ENCODE measurements at places on chromosomes 3 and 15.
A peak's percentile ranks its signal among the peaks of the same experiment; 100 is the strongest.

DNA sequence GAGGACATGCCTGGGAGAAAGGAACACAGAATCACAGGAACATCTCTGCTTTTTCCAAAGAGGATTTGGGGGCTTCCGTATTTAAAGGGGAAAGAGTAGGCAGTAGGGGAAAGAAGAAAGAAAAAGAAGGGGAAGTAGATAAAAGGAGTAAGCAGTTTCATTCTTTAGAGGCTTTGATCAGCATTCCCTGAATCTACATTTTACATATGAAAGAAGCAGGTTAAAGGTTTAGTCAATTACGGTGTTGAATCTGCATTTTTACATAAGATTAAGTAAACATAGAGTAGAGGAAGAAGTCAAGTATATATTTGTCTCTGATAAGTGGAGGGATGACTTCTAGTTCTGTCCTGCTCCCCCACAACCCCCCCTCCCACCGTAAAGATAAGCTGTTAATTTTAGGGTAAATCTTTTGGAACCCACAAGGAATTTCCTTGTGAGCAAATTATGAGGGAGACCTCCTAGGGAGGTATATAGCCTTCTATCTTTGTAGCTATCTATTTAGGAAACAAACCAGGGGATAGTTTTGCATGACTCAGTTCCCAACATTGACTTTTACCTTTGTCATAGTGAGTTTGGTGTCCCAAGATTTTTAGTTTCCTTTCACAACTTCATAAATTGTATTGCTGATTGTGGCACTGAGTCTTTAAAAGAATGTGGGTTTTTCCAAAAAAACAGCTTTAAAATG, 8.7 kb upstream of the P2RY12 start:
- no peak for DNase-seq

GRCh38 chr3:22615790-22616189, 587.3 kb upstream of the UBE2E2 start:
- DNase-seq: no peak

GRCh38 chr15:70374096-70374495, 276.4 kb upstream of the TLE3 start:
- DNase-seq: no peak

DNA sequence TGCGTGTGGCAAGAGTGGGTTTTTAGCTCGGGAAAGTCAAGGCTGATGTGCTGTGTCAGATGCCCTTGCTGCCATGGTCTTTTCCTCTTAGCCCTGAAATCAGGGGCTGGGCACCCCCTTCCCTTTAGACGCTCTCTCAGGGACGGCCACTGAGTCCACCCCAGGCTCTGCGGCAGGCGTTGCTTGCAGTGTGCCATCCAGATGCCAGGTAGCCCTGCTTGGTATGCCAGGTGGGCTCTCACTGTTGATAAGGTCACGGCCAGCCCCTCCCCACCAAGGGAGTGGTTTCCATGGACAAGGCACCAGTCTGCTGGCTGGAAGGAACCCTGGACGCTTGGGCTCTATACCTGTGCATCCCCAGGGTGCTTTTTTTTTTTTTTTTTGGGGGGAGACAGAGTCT, 24.6 kb downstream of the FGD5 start:
- DNase-seq: no peak

DNA sequence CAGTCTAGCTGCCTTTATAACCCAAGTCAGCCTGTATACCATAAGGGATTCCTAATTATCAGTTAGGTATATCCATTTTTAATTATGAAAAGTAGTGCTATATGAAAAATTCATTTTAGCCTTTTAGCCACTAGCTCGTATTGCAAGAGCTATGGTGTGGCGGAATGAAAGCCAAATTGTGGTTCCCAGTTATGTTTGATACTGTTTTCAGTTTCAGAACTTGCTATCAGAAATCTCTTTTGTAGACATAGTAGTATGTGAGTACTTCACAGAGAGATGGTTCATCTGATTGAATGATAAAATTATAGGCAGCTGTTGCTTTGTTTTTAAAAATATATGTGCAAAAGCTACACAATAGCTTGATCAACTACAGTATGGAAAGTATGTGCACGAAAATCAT, 134.6 kb downstream of the SLC25A26 start:
- DNase-seq: no peak

- DNase-seq: no peak
Observed at GRCh38 chr15:68228971-68229385, 550 bp downstream of the CLN6 start.

GRCh38 chr3:99984139-99984538, 130.2 kb downstream of the FILIP1L start:
- DNase-seq: no peak

DNA sequence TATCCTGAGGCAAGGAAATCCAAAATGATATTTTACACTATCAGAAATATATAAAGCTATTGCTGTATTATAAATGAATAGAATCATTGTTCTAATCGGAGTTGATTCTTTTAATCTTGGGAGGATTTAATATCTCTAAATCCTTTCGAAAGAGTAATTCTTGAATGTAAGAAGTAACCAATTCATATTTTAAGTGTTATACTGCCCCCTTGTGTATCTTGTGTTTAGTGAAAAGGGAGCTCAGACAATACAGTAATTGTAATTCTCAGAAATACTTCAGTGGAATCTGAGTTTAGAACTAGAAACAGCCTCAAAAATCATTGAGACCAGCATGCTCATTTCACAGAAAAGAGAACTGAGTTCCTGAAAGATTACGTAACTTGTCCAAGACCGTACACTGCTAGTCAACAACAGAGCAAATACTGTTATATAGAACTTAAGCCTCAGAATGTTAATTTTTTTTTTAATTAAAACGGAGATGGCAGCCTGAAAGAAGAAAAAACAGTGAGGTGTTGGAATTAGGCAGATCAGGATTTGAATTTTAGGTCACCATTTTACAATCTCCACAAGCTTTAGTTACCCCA, 42.9 kb downstream of the PLCH1 start:
- no peak for DNase-seq

DNA sequence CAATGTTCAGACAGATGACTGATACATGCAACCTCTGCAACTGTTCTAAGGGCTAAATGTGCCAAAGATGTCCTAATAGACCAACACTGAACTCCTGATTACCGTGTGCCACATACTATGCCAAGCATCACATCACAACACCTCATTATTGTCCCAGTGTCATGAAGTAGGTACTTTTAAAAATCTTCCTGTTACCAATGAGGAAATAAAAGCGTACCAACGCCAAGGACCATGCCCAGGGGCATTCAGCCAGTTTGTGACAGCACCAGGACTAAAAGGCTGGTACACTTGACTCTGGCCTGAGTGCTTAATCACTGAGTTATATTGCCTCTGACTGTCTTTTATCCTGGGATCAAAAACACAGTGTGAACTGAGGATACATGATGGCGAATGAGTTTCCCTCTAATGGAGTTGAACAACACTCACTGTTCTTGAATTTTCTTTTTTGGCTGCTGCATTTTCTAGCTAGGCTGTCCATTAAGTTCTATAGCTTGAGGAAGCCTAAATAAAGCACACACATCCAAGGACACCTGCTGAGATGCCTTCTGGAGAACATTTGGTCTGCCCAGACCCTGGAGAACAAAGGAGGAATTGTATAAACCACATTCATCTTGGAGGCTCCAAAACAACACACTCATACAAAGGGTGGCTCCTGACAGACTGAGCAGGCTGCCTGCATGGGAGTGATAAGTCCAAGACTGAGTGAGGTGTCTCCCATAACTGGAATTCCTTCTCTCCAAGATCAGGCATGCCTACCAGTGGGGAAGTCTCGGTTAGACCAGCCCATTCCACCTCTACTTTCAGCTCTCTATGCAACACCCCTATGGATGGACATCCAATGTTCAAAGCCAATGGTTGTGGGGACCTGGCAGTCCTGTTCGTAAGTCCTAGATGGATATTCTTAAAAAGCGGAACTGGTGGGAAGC, 126.7 kb upstream of the PRICKLE2 start:
- no peak for DNase-seq

DNA sequence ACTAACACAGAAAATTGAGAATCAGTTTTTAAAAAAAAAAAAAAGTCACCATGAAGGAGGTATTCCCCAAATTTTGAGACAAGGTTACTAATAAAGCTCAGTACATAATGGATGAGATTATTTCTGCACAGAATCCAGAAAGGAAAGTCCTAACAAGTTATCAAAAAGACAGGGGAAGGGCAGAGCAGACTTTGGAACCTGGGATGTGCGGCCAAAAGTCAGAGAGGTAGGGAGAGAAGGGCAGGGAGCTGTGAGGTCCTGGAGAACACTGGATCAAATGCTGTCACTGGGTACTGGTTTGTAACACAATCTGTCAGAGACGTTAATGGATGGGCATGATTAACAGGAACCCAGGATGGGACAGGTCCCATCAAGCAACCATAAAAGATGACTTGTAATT, 12.2 kb upstream of the LACTB start:
- no peak for DNase-seq

- no peak for DNase-seq
Observed at GRCh38 chr15:62436235-62436634, 271.1 kb upstream of the C2CD4B start.

GRCh38 chr15:36468746-36469145, 110.7 kb upstream of the CDIN1 start:
- DNase-seq: no peak

GRCh38 chr3:8869613-8870012, 93.7 kb downstream of the RAD18 start:
- DNase-seq: no peak

GRCh38 chr3:123571264-123571972, 13.4 kb downstream of the HACD2 start:
- DNase-seq: no peak

GRCh38 chr3:18410205-18410604, 14.9 kb downstream of the SATB1 start:
- no peak for DNase-seq

- no peak for DNase-seq
Observed at GRCh38 chr15:75942464-75942863, 38.8 kb downstream of the FBXO22 start.

- no peak for DNase-seq
Observed at GRCh38 chr3:50356553-50356952, 2.8 kb downstream of the TMEM115 start.

DNA sequence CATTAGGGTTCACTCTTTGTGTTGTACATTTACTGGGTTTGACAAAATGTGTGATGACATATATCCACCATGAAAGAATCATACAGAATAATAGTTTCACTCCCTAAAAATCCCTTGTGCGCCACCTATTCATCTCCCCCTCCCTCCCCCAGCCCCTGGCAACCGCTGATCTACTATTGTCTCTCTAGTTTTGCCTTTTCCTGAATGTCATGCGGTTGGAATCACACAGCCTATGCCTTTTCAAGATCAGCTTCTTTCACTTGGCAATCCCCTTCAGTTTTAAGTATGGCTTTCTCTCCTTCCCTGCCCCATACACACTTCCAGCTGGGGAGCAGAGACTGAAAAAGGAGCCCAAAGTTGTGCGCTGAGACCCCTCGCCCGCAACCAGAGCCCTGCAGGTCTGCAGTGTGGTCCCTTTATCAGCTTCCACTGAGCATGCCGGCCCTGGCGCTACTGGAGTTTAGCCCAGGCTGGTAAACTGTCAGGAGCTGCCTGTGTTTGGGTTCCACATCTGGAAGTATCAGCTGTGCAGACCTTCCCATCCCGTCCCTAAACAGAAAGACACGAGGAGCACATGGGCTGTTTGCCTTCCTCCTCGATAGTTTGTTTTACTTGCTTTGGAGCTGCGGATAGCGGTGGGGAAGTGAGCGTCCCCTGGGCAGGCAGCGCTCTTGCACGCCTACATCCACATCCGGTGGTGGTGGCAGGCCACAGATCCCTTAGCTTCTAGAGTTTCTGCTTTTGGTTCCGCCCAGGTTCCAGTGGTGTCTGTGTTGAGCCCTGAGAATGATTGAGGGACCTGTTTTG, 12.3 kb downstream of the BOC start:
- peak; percentile 46 for DNase-seq

DNA sequence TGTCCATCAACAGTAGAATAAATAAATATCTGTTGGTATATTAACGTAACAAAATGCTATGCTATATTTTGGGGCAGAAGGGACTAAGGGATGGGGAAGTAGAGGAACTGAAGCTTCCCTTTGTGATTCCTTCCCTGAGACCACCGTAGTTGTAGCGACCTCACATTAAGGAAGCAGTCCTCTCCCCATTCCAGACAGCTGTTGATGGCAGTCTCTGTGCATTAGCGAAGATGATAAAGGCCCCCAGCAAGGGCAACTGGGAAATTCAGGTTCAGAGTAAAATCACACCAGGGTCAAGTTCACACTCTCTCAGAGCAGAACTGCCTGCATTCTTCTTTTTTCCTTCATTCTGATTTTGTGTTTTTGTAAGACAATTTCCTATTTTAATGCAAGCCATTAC, 259.0 kb downstream of the MEX3B start:
- DNase-seq: no peak

GRCh38 chr3:31377045-31377642, 155.6 kb upstream of the STT3B start:
- DNase-seq: peak; percentile 13

DNA sequence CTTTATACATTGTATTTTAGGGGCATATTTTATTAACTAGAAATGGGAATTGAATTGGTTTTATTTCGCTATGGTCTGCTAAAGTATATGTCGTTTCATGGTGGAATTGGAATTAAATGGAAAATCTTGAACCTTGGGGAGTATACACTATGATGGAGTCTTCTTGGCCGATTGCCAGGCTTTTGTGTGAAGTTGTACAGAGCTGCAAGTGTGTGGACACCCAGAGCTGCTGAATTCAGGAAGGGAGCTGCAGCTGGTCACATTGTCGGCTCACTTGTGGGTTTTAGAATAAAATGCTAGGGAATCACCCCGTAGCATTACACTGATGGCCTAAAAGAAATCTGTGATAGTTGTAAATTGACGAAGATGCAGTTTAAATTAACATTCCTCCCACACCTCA, 35.1 kb downstream of the USP3 start:
- no peak for DNase-seq

DNA sequence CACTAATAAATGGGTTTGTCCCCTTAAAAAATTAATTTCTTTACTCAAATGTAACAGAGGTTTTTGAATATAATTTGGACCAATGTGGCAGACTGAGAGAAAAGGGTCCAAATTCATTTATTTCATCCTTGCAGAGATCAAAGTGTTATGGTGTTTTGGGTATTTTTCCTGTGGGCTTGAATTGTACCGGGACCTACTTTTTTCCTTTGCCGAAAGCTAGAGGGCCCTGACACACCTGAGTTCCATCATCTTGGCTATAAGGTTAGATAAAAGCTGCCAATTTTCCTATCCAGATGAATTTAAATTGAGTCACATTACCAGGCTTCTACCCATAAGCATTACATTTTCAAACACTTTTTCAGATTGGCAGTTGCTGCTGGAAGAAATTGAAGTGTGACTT, 908 bp downstream of the CCNB2 start:
- no peak for DNase-seq

DNA sequence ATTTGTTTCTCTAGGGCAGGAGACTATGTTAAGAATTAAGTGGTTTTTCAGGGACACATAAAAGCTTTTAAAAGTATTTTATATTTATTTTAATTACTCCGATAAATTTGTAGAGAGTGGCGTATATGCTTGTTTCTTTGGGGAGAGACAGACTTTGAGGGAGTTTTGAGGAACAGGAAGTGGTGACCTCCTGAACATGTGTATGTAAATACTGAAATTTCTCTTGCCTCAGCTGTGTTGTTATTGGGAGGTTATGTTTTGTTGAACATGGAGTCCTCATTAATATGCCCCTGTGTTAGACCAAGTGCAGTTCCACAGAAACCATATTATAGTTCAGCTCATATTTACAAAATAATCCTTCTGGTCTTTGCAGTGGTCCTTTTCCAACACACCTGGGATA, 41.8 kb upstream of the UTS2B start:
- no peak for DNase-seq

- no peak for DNase-seq
Observed at GRCh38 chr3:65619888-65620287, 418.8 kb downstream of the MAGI1 start.

All from activated naive CD8-positive, alpha-beta T cell treated with anti-CD3 and anti-CD28 coated beads for 36 hours (primary cell).